Cardiac atrium fibroblast (primary cell): ENCODE measurements at places on chromosomes 4 and X. TPM values are rescaled to one million over a fixed set of nuclear protein-coding genes. Genes with fewer than 3 reads are reported as not detected.

Gene TMPRSS11D
- not detected in 2 replicates for total RNA-seq

Gene FAM47A
- not detected in 2 replicates for total RNA-seq

Gene HTR2C
- not detected in 2 replicates for total RNA-seq

Gene SLC4A4
- total RNA-seq: 6.0 and 8.1 TPM in 2 replicates

Gene SERTM2
- not detected in 2 replicates for total RNA-seq

Gene AKAP14
- not detected in 2 replicates for total RNA-seq

Gene CSN1S1
- total RNA-seq: not detected in 2 replicates

Gene NHSL2
- 0.18 and 0.81 TPM in 2 replicates for total RNA-seq
